Activated T-cell treated with anti-CD3 and anti-CD28 coated beads, Interleukin-2, amount 50 U/mL, for 72 hours (primary cell): ENCODE measurements at places on chromosomes 16 and 17. TPM values are rescaled to one million over a fixed set of nuclear protein-coding genes. Genes with fewer than 3 reads are reported as not detected.

DNA sequence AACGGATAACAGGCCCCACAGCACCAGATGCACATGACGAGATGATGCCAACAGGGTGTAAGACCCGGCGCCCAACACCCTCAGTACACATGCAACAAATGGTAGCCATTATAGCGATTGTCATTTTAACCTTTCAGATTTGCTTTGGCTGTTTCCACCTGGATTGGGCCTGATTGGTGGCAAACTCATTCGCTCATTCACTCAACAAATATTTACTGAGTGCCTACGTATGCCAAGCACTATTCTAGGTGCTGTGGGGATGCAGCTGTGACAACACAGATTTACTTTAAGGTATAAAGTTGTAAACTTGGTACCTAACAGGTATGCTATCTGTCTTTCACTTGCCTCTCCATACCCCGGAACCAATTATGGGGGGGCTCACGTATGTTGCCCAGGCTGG lies 66.8 kb downstream of the SRCIN1 start:
- DNase-seq = no peak
- no peak overlapping the region for H3K27ac ChIP-seq
- no peaks in the 10 kb centered on the region for H3K4me1 ChIP-seq
- H3K27me3 ChIP-seq = peaks cover 7% of the 10 kb centered on the region
- no peak overlapping the region for H3K4me3 ChIP-seq

Gene SLC13A5
- 0.22 TPM for total RNA-seq

DNA sequence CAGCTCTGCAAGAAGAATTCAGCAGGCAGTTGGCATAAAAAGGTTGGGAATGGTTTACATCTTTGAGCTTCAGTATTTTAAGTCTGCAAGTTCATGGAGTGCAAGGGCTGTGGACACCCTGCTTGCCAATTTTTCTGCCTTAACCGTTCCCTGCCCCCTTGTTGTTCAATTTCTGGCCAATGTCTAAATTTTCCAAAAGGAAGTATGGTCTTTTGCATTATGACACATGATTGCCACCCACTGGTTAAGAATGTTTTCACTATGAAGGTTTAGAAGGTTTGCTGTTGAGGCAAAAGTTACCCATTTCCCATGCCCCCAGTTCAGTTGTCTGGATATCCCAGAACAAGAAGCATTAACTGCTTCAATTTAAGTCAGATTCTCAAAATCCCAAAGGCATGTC lies 441.9 kb downstream of the CDH13 start:
- H3K4me1 ChIP-seq = no peaks in the 10 kb centered on the region
- H3K36me3 ChIP-seq = peaks cover 5% of the 10 kb centered on the region
- no peak overlapping the region for H3K4me3 ChIP-seq
- H3K27ac ChIP-seq = no peak overlapping the region
- no peak for DNase-seq

DNA sequence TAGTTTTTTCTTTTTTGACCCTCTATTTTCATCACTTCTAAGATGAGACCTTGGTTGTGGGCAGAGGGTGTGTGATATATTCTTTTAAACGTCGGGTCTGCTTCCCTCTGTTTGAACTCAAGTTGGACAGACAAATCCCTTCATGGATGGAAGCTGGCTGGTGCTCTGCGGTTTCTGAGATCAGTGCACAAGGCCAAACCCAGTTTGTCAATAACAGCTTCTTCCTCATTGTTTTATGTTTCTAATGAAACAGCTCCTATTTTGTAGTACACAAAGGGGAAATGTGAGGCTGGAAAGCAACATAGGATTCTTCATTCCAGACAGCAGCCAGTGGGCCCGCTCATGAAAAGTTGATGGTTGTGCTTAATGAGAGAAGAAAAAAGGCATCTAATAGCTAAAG lies 159.6 kb downstream of the PRKCA start:
- no peaks in the 10 kb centered on the region for H3K27me3 ChIP-seq
- DNase-seq = no peak
- no peak overlapping the region for H3K27ac ChIP-seq
- no peak overlapping the region for H3K4me3 ChIP-seq
- H3K4me1 ChIP-seq = peaks cover 72% of the 10 kb centered on the region

GRCh38 chr16:56347166-56347565 lies 78.2 kb downstream of the AMFR start:
- H3K27me3 ChIP-seq = peaks cover 6% of the 10 kb centered on the region
- DNase-seq = no peak

DNA sequence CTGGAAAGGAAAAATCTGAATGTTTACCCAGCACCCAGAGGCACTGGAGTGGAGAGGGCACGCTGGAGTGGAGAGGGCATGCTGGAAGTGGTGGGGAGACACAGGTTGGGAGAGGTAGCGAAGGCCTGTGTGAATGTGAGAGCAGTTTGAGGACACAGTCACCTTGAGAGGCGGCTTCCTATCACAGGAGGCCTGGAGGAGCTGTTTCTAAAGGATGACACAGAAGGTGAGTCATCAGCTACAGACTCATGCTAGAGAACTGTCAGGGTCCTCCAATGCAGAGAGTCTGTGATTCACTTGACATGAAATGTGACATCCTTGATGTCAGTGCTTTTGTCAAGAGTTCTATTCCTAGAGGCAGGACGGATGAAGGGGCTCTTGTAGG lies 13.8 kb downstream of the CTRL start:
- peak; percentile 66 for DNase-seq
- H3K4me1 ChIP-seq = peaks cover 41% of the 10 kb centered on the region
- peak overlapping the region; percentile 83 for H3K27ac ChIP-seq

Gene NEUROD2
- not detected for total RNA-seq

GRCh38 chr16:23333831-23334456 lies 31.8 kb downstream of the SCNN1B start:
- no peak overlapping the region for H3K27ac ChIP-seq
- H3K27me3 ChIP-seq = peaks cover 5% of the 10 kb centered on the region
- H3K4me1 ChIP-seq = peaks cover 5% of the 10 kb centered on the region
- no peak for DNase-seq
- no peaks in the 10 kb centered on the region for H3K36me3 ChIP-seq

GRCh38 chr17:45628019-45628418 lies 137.5 kb upstream of the PLEKHM1 start:
- no peak for DNase-seq
- H3K4me1 ChIP-seq = peaks cover 6% of the 10 kb centered on the region
- no peaks in the 10 kb centered on the region for H3K27me3 ChIP-seq
- H3K4me3 ChIP-seq = no peak overlapping the region
- H3K27ac ChIP-seq = no peak overlapping the region

GRCh38 chr16:71916397-71916920 lies 21.1 kb downstream of the IST1 start:
- peaks cover 60% of the 10 kb centered on the region for H3K36me3 ChIP-seq
- H3K4me3 ChIP-seq = no peak overlapping the region
- DNase-seq = no peak

DNA sequence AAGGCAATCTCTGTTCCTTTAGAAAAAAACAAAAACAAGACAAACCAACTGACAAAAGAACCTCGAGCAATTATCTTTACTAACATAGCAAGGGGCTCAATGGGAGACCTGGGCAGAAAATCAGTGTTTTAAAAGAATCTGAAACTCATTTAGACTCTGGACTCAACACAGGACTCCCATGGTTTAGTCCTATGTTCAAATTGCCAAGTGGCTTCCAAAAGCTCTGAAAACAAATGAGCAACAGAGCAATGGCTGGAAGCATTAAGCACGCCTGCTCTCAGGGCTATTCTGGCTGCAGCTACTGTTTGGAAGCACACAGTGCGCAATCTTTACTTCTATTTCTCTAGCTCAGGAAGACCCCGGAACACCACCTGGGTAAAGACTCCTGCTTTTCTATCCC lies 162.0 kb downstream of the AATF start:
- no peak overlapping the region for H3K27ac ChIP-seq
- DNase-seq = no peak

GRCh38 chr17:6347776-6348175 lies 87.1 kb downstream of the AIPL1 start:
- DNase-seq = no peak
- H3K27me3 ChIP-seq = peaks cover 29% of the 10 kb centered on the region
- H3K4me3 ChIP-seq = no peak overlapping the region
- no peak overlapping the region for H3K27ac ChIP-seq

GRCh38 chr16:81694494-81695280 lies 84.4 kb upstream of the PLCG2 start:
- DNase-seq = no peak
- H3K27ac ChIP-seq = peak overlapping the region; percentile 64
- H3K27me3 ChIP-seq = no peaks in the 10 kb centered on the region
- peaks cover 10% of the 10 kb centered on the region for H3K4me1 ChIP-seq
- H3K4me3 ChIP-seq = no peak overlapping the region

Gene CDK5R1
- total RNA-seq = 24.6 TPM

GRCh38 chr17:82837586-82838320 lies 2.1 kb downstream of the ZNF750 start:
- no peak overlapping the region for H3K4me3 ChIP-seq
- no peak for DNase-seq
- H3K36me3 ChIP-seq = no peaks in the 10 kb centered on the region
- H3K27ac ChIP-seq = no peak overlapping the region
- H3K4me1 ChIP-seq = no peaks in the 10 kb centered on the region

DNA sequence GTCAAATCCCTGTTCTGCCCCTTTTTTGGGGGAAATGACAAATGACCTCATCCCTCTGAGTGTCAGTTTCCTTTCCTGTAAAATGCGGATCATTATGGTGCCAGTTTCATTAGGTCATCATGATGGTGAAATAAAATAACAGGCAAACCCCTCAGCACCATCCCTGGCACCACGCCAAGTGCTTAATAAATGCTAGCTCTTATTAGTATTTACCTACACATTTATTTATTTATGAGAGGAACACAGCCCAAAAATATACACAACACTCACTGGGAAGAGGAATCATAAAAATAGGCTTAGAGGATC lies 28.6 kb upstream of the GPRC5B start:
- no peaks in the 10 kb centered on the region for H3K4me1 ChIP-seq
- peaks cover 1% of the 10 kb centered on the region for H3K27me3 ChIP-seq
- no peak overlapping the region for H3K4me3 ChIP-seq
- DNase-seq = no peak
- H3K36me3 ChIP-seq = no peaks in the 10 kb centered on the region

Gene SRSF1
- 233 TPM for total RNA-seq

Gene USP43
- total RNA-seq = 1.6 TPM

DNA sequence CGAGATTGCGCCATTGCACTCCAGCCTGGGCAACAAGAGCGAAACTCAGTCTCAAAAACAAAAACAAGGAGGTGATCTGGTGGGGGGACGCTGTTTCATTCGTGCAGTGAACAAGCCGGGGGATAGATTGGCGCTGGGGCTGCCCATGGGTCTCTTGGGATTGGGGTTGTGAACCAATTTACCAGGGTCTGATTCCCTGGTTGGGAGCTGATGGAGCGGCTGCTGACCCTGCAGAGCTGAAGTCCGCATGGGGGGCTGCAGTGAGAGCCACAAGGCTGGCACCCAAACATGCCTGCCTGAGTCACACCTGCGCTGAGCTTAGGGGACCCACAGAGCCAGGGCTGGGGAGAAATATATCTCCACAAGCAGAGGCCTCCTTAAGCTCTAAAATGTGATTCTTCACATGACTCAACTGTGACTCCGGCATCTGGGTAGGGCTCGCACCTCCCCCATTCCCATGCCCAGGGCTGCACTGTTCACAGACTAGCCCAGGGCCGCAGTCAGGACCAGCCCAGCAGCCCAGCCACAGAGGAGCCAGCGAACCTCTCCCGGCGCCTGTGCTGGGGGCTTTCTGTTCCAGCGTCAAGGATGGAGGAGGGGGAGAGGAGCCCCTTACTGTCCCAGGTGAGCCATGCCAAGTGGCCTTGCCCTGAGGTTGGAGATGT lies 5.0 kb downstream of the TSPAN10 start:
- H3K27ac ChIP-seq = no peak overlapping the region
- H3K27me3 ChIP-seq = no peaks in the 10 kb centered on the region
- no peak for DNase-seq
- no peaks in the 10 kb centered on the region for H3K36me3 ChIP-seq

DNA sequence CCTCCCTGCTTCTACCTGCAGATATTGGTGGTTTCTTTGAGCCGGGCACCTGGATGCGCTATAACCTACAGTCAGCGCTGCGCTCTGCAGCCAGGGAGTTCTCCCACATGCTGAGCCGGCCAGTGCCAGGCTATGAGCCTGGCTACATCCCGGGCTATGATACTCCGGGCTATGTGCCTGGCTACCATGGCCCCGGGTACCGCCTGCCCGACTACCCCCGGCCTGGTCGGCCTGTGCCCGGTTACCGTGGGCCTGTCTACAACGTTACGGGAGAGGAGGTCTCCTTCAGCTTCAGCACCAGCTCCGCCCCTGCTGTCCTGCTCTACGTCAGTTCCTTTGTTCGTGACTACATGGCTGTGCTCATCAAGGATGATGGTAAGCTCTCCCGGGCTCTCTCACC lies 13.2 kb downstream of the CNTNAP1 start:
- no peak overlapping the region for H3K4me3 ChIP-seq
- no peaks in the 10 kb centered on the region for H3K27me3 ChIP-seq
- H3K36me3 ChIP-seq = peaks cover under 1% of the 10 kb centered on the region
- no peak for DNase-seq

Gene DNAI2
- 1.4 TPM for total RNA-seq

Gene BIRC5
- 78.9 TPM for total RNA-seq

GRCh38 chr16:54932737-54933254 lies 2.1 kb downstream of the IRX5 start:
- peak overlapping the region; percentile 67 for H3K4me3 ChIP-seq
- H3K36me3 ChIP-seq = peaks cover 11% of the 10 kb centered on the region
- peaks cover 57% of the 10 kb centered on the region for H3K4me1 ChIP-seq
- H3K27me3 ChIP-seq = peaks cover 67% of the 10 kb centered on the region

DNA sequence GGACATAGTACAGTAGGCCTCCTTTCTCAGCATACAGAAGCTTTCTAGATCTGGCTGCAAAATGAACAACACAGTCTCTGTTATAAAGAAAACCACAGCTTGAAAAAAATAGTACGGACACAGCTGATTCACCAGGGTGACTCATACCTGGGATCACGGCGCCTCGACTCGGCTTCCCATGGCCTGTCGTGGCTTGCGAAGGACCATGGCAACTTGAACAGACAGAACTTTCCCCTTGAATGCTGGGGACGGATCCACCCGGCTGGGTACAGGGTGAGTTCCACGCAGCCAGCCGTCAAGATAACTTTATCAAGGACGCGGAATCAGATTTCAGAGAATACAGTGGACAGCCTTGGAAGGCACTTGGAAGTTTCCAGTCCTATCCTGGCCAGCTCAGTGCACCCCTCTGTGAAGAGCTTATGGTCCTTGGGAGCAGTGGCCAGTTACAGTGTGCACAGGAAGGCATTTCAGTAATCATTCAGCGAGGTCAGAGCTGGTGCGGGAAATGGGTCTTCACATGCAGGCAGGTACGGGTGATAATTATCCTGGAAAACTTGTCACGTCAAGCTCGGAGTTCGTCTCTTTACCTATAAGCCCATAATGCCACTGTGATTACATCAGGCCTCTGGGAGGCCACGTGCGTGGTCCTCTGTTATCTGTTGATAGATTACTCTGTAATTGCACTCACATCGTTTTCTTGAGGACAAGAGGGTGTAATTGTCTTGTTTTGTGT lies 57.9 kb upstream of the MAF start:
- H3K4me1 ChIP-seq = no peaks in the 10 kb centered on the region
- no peak overlapping the region for H3K27ac ChIP-seq
- no peak overlapping the region for H3K4me3 ChIP-seq
- no peak for DNase-seq
